Type B pancreatic cell (in vitro differentiated cells): ENCODE measurements at places on chromosomes 6 and 20. TPM values are rescaled to one million over a fixed set of nuclear protein-coding genes. Genes with fewer than 3 reads are reported as not detected.

DNA sequence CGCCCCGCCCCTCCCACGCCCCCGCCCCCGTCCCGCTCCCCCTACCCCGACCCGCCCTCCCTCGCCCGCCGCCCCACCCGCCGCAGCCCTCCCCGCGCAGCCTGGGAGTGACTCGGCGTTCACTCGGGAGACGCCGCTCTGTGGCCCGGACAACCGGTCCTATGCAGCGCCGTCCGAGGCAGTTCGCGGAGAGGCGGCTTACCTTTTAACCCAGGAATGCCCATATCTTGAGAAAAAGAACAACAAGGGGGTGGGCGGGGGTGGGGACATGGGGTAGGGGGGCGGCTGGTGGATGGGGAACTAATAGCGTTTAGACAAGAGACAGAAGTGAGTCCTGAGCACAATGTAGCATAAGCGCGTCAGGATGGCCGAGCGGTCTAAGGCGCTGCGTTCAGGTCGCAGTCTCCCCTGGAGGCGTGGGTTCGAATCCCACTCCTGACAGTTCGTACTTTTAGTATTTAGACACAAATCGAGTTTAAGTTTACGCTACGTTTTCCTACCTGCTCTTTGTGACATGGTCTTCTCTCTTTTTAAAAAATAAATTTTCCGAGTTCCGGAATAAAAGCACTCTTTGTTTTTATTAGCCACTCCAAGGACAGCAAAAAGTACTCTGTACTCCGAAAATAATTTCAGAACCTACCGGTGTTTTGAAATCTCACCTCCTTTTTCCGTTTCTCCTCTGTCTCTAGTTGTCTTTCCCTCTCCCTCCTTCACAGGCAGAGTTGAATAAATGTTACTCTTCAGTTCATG is 17.1 kb upstream of the HMGN4 start:
- peaks cover 6% of the 10 kb centered on the region for H3K27me3 ChIP-seq
- peak overlapping the region; percentile 96 for H3K27ac ChIP-seq
- H3K4me1 ChIP-seq, result peaks cover 22% of the 10 kb centered on the region
- peak overlapping the region; percentile 91 for H3K4me3 ChIP-seq
- H3K36me3 ChIP-seq, result no peaks in the 10 kb centered on the region
- DNase-seq, result peak; percentile 90

Gene HRH3
- total RNA-seq, result 0.24 and 0.53 TPM in 2 replicates

GRCh38 chr20:5718896-5719595 is 31.2 kb upstream of the SHLD1 start:
- H3K27me3 ChIP-seq, result peaks cover 11% of the 10 kb centered on the region
- H3K27ac ChIP-seq, result no peak overlapping the region
- H3K36me3 ChIP-seq, result no peaks in the 10 kb centered on the region
- no peak overlapping the region for H3K4me3 ChIP-seq
- H3K4me1 ChIP-seq, result peaks cover 8% of the 10 kb centered on the region
- no peak for DNase-seq

GRCh38 chr6:108222504-108222903 is 38.3 kb downstream of the SNX3 start:
- H3K4me3 ChIP-seq, result no peak overlapping the region
- H3K4me1 ChIP-seq, result peaks cover 7% of the 10 kb centered on the region
- DNase-seq, result no peak
- H3K36me3 ChIP-seq, result peaks cover 32% of the 10 kb centered on the region
- H3K27ac ChIP-seq, result no peak overlapping the region

- H3K36me3 ChIP-seq, result no peaks in the 10 kb centered on the region
- H3K27me3 ChIP-seq, result no peaks in the 10 kb centered on the region
- DNase-seq, result no peak
- H3K4me3 ChIP-seq, result no peak overlapping the region
- H3K27ac ChIP-seq, result no peak overlapping the region
- H3K4me1 ChIP-seq, result no peaks in the 10 kb centered on the region
Observed at GRCh38 chr6:78482801-78483552, 384.4 kb upstream of the IRAK1BP1 start.

- no peak overlapping the region for H3K4me3 ChIP-seq
- H3K4me1 ChIP-seq, result peaks cover 7% of the 10 kb centered on the region
- H3K27ac ChIP-seq, result no peak overlapping the region
- peaks cover 5% of the 10 kb centered on the region for H3K27me3 ChIP-seq
- no peak for DNase-seq
Observed at GRCh38 chr6:40852779-40853373, 186.1 kb downstream of the UNC5CL start.

DNA sequence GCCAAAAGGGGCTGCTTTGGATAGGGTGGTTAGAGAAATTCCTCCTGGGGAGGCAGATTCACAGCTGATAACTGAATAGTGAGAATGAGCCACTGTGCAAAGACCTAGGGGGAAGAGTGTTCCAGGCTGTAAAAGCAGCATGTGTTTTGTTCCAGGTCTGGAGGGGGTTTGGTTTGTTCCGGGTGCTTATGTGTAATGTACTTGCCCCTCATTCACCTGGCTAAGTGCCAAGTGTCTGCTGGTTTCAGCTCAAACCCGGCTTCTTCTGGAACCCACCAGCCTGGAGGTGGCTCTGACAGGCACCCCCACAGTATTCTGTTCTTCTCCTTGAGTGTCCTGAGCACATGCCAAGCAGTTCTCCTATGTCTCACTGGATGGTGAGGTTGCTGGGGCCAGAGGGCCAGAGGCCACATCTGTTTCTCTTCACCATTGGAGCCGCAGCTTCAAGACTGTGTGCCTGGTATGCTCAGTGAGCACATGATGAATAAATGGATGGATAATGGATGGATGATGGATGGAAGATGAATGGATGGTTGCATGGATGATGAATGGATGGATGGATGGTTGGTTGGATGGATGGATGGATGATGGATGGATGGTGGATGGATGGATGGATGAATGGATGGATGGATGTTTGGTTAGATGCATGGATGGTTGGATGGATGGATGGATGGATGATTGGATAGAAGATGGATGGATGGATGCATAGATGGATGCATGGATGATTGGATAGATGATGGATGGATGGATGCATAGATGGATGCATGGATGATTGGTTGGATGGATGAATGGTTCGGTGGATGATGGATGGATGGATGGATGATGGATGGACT is 227.6 kb downstream of the BMP7 start:
- no peaks in the 10 kb centered on the region for H3K36me3 ChIP-seq
- no peak overlapping the region for H3K4me3 ChIP-seq
- peaks cover 1% of the 10 kb centered on the region for H3K4me1 ChIP-seq
- no peak for DNase-seq

- no peak overlapping the region for H3K4me3 ChIP-seq
- no peak overlapping the region for H3K27ac ChIP-seq
- DNase-seq, result no peak
- H3K27me3 ChIP-seq, result no peaks in the 10 kb centered on the region
- peaks cover 2% of the 10 kb centered on the region for H3K4me1 ChIP-seq
Observed at GRCh38 chr6:97632341-97632740, 349.3 kb upstream of the MMS22L start.

DNA sequence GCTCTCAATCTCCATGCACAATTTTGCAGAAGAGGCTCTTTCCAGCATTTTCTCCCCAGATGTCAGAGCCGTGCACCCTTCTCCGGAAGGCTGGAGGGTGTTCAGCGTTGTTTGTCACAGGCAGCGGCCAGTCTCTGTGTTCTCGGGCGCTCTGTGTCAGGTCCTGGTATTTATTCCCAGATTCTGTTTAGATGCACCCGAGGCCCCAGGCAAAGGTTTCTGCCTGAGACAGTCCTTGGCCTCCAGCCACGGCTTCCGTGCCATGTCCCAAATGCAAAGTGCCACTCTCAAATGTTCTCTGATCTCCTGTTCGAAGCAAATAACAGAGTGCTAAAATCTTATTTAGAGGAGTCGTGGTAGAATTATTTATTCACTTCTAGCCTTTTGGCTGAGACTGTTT is 140.3 kb upstream of the AGPAT4 start:
- peaks cover 32% of the 10 kb centered on the region for H3K4me1 ChIP-seq
- peaks cover 22% of the 10 kb centered on the region for H3K27me3 ChIP-seq
- H3K27ac ChIP-seq, result peak overlapping the region; percentile 2
- no peak for DNase-seq

- no peak overlapping the region for H3K27ac ChIP-seq
- H3K4me3 ChIP-seq, result no peak overlapping the region
- H3K4me1 ChIP-seq, result peaks cover 14% of the 10 kb centered on the region
- no peaks in the 10 kb centered on the region for H3K36me3 ChIP-seq
Observed at GRCh38 chr20:689947-690346, 14.3 kb upstream of the SCRT2 start.

GRCh38 chr6:149211046-149211571 is 106.4 kb upstream of the TAB2 start:
- no peak for DNase-seq
- no peak overlapping the region for H3K27ac ChIP-seq
- no peaks in the 10 kb centered on the region for H3K27me3 ChIP-seq
- no peak overlapping the region for H3K4me3 ChIP-seq

Gene ZNF343
- total RNA-seq, result 10.0 and 16.6 TPM in 2 replicates

DNA sequence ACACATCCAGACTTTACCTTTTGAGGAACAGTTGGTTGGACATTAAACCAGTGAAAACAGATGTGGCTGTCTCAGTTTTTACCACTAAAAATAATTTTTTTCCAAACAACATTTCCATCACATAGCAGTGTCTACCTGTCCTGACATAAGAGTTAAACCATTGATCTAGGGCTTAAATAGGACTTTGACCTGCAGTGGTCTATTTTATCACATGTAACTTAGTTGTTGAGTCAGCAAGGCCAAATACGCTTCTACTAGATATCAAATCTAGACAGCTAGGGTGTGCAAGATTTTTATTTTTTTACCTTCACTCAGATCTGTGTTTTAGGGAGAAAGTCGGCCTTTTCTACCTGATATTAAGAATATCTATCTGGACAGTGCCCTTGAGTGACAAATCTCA is 88.8 kb upstream of the ZFP64 start:
- H3K4me1 ChIP-seq, result peaks cover 11% of the 10 kb centered on the region
- DNase-seq, result no peak
- no peak overlapping the region for H3K4me3 ChIP-seq
- peaks cover 24% of the 10 kb centered on the region for H3K27me3 ChIP-seq
- H3K36me3 ChIP-seq, result no peaks in the 10 kb centered on the region
- no peak overlapping the region for H3K27ac ChIP-seq

DNA sequence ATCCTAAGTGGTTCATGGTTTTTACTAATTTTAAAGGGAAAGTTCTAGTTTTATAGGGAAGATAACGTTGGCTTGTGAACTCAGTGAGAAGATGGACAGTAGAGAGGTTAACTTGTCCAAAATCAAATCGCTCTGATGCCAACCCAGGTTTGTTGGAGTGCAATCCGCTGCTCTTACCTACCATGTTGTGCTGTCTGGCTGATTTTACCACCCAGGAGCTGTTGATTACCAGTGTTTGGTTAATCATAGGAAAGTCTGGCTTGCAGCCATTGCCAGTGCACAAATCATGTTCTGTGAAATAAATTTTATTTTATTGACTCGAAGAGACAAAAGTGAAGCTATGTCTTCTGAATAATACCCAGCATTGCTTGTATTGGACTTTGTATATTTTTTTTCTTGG is 92.4 kb downstream of the PLCB4 start:
- H3K27ac ChIP-seq, result no peak overlapping the region
- no peaks in the 10 kb centered on the region for H3K36me3 ChIP-seq
- no peak overlapping the region for H3K4me3 ChIP-seq
- no peak for DNase-seq
- peaks cover 9% of the 10 kb centered on the region for H3K4me1 ChIP-seq
- no peaks in the 10 kb centered on the region for H3K27me3 ChIP-seq

DNA sequence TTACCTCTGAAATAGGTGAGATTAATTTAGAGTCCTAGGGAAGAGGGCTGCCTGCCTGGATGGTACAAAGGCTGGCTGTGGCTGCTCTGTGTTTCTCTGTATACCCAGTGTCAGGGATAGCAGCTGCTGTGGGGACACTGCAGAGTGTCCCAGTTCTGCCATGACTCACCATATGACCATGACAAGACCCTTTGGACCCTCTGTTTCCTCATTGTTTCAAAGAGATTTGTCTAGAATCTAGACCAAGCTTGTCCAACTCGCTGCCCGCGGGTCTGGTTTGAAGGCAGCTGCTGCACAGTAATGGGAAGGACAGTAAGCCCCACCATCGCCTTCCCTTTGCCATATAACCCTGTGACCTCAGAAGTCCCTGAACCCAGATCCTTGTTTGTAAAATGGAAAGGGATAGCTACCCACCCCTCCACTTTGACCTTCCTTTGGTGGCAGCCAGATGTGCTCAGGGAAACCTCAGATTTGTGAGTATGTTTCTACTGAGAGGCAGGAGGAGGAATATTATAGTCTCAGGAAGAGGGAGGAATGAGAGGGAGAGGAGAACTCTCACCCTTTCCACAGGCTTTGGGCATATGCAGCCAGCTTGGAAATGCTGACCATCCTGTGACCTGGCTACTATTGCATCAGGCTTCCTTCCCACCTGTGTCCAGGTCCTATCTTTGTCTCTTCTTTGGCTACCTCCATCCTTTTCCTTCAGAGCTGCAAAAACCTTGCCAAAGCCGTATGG is 14.0 kb downstream of the PLCG1 start:
- H3K4me1 ChIP-seq, result peaks cover 61% of the 10 kb centered on the region
- H3K4me3 ChIP-seq, result no peak overlapping the region
- H3K27me3 ChIP-seq, result no peaks in the 10 kb centered on the region
- H3K36me3 ChIP-seq, result peaks cover 16% of the 10 kb centered on the region
- no peak for DNase-seq
- no peak overlapping the region for H3K27ac ChIP-seq

DNA sequence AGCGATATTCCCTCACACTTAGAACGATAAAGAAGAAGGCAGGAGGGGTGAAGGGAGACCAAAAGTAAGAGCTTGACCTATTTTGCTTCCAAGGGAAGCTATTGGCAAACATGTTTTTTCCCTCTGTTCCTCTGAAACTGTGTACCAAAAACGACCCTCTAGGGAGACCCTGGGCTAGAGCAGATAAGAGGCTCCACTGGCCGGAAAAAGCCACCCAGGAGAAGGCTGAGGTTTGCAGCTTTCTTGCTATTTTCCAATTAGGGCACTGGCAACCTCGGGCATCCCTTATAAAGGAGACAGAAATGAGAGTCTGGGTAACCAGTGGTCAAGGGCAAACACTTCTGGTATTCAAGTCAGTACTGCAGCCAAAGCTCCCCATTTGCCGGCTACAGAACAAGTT is 168.0 kb downstream of the KIF16B start:
- no peaks in the 10 kb centered on the region for H3K27me3 ChIP-seq
- peaks cover 5% of the 10 kb centered on the region for H3K4me1 ChIP-seq
- no peak for DNase-seq
- H3K27ac ChIP-seq, result no peak overlapping the region
- peaks cover 30% of the 10 kb centered on the region for H3K36me3 ChIP-seq
- H3K4me3 ChIP-seq, result no peak overlapping the region

- no peak overlapping the region for H3K4me3 ChIP-seq
- no peak overlapping the region for H3K27ac ChIP-seq
- peaks cover 18% of the 10 kb centered on the region for H3K4me1 ChIP-seq
- no peaks in the 10 kb centered on the region for H3K36me3 ChIP-seq
Observed at GRCh38 chr20:9202420-9203080, 133.7 kb downstream of the PLCB4 start.

Gene TOX2
- 1.5 and 4.7 TPM in 2 replicates for total RNA-seq

DNA sequence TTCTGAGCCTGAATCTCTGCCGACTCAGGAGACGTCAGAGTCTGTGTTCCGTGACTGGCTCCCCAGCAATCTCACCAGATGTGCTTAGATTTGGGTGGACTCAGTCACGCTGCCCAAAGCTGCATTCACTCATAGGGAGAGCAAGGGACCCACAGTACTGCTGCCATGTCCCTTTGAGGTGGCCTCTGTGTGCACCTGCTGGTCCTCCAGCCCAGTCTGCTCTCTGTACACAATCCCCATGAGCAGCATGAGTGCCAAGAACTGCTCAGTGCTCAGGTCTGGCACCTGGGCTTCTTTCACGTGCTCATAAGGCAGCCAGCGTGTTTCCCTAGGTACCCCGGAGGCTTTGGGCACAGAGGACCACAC is 44.2 kb upstream of the TIAM2 start:
- DNase-seq, result no peak
- H3K27me3 ChIP-seq, result no peaks in the 10 kb centered on the region
- no peak overlapping the region for H3K4me3 ChIP-seq
- H3K27ac ChIP-seq, result no peak overlapping the region
- H3K36me3 ChIP-seq, result peaks cover 13% of the 10 kb centered on the region
- no peaks in the 10 kb centered on the region for H3K4me1 ChIP-seq
